Lower lobe of right lung (tissue), 2 donors: ENCODE measurements at places on chromosomes 2 and 18.

DNA sequence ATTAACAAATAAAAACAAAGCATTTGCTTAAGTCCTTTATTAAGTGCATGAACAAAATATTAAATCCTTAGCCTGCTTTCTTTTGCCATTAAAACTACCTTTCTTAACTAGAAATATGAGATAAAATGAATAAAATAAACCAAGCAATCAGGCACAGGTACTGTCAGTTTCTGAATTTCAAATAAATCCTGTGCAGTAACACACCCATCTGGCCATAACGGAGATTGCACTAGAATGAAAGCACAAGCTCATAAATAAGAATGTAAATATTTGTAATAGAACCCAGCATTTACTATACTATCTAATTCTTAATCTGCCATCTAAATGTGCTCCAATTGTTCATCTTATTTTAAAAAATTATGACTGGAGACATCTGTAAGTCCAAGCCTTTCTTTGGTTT lies 31.9 kb downstream of the PRKRA start:
- H3K27ac ChIP-seq = no peak overlapping the region
- H3K36me3 ChIP-seq = no peaks in the 10 kb centered on the region
- no peak overlapping the region for H3K4me3 ChIP-seq
- H3K27me3 ChIP-seq = no peaks in the 10 kb centered on the region

- no peak overlapping the region for H3K27ac ChIP-seq
- no peaks in the 10 kb centered on the region for H3K4me1 ChIP-seq
- H3K27me3 ChIP-seq = no peaks in the 10 kb centered on the region
- no peaks in the 10 kb centered on the region for H3K36me3 ChIP-seq
Observed at GRCh38 chr18:62060820-62061219, 126.0 kb downstream of the PIGN start.

GRCh38 chr2:14140009-14140550 lies 492.4 kb upstream of the LRATD1 start:
- no peak overlapping the region for H3K27ac ChIP-seq
- no peaks in the 10 kb centered on the region for H3K4me1 ChIP-seq
- no peaks in the 10 kb centered on the region for H3K36me3 ChIP-seq
- no peak for DNase-seq
- H3K27me3 ChIP-seq = no peaks in the 10 kb centered on the region
- H3K4me3 ChIP-seq = no peak overlapping the region

- peak overlapping the region; percentile 73 for H3K27ac ChIP-seq
- no peaks in the 10 kb centered on the region for H3K36me3 ChIP-seq
- H3K4me1 ChIP-seq = peaks cover 7% of the 10 kb centered on the region
- H3K4me3 ChIP-seq = peak overlapping the region; percentile 23
- no peaks in the 10 kb centered on the region for H3K27me3 ChIP-seq
Observed at GRCh38 chr2:85951351-85952067, 62.7 kb upstream of the ST3GAL5 start.

GRCh38 chr18:2410688-2411087 lies 160.6 kb downstream of the METTL4 start:
- DNase-seq = no peak
- H3K36me3 ChIP-seq = no peaks in the 10 kb centered on the region
- H3K4me3 ChIP-seq = no peak overlapping the region
- H3K4me1 ChIP-seq = no peaks in the 10 kb centered on the region
- no peak overlapping the region for H3K27ac ChIP-seq
- no peaks in the 10 kb centered on the region for H3K27me3 ChIP-seq
